Activated naive CD8-positive, alpha-beta T cell treated with anti-CD3 and anti-CD28 coated beads, Interleukin-2, amount 50 U/mL, for 16 hours (primary cell): ENCODE measurements at places on chromosomes 1 and 21.
A peak's percentile ranks its signal among the peaks of the same experiment; 100 is the strongest.

GRCh38 chr1:226654046-226654667, 84.9 kb downstream of the ITPKB start:
- no peak for DNase-seq

GRCh38 chr1:234722904-234723720, 113.1 kb upstream of the IRF2BP2 start:
- peak; percentile 58 for DNase-seq

GRCh38 chr1:22953740-22954141, 18.9 kb downstream of the LACTBL1 start:
- DNase-seq: no peak

GRCh38 chr1:206742719-206743383, 27.7 kb upstream of the IL19 start:
- DNase-seq: no peak

DNA sequence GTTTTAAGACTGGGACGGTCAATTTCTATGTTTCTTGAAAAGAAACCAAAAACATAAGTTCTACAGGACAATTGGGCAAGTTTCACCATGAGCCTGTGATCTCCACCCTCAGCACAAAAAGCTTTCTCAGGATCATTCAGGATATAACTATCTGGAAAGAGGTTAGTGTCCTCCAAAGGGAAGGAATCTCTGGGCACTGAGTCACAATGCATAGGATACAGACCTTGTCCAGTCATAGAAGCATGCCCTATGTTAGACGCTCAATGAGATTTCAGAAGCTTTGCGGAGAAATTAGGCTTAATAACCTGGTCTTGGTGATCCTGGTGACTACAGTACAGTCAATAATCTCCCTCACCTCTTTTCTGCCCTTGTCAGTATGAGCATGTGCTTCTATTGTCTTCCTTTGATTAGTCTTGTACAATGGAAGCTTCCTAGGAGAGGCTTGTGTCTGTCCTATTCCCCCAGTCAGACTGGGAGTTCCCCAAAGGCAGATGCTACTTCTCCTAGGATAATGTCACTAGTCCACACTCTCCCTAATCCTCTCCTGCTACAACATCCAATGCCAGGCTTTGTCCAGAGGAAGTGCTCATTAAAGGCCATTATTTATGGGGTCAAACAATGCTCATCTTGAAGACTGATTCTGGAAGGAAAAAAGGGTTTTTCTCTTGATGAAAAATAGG, 97.4 kb downstream of the KCNH1 start:
- no peak for DNase-seq

- DNase-seq: no peak
Observed at GRCh38 chr1:192580351-192580962, 4.9 kb downstream of the RGS1 start.

- no peak for DNase-seq
Observed at GRCh38 chr1:48619539-48619938, 147.5 kb upstream of the SPATA6 start.

DNA sequence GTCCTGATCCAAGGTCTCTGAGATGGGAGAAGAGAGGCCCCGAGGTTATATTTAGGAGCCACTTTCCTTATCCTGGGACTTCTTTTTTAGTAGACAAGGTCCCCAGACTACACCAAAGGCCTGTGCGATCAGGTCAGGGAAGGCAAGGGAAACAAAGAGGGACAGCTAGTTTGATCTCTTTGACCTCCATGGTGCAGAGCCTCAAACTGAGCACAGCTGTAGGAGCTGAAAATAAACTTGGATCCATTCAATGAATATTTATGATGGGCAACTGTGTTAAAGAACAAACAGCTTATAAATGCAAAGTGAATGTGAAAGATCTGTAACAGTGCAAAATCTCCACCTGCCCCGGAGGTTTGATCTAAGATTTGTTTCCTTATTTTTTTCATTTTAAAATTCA, 256.6 kb downstream of the DYRK1A start:
- DNase-seq: no peak

GRCh38 chr1:29971703-29972102, 735.4 kb downstream of the PTPRU start:
- no peak for DNase-seq

- no peak for DNase-seq
Observed at GRCh38 chr1:51847294-51847920, 31.1 kb downstream of the NRDC start.

DNA sequence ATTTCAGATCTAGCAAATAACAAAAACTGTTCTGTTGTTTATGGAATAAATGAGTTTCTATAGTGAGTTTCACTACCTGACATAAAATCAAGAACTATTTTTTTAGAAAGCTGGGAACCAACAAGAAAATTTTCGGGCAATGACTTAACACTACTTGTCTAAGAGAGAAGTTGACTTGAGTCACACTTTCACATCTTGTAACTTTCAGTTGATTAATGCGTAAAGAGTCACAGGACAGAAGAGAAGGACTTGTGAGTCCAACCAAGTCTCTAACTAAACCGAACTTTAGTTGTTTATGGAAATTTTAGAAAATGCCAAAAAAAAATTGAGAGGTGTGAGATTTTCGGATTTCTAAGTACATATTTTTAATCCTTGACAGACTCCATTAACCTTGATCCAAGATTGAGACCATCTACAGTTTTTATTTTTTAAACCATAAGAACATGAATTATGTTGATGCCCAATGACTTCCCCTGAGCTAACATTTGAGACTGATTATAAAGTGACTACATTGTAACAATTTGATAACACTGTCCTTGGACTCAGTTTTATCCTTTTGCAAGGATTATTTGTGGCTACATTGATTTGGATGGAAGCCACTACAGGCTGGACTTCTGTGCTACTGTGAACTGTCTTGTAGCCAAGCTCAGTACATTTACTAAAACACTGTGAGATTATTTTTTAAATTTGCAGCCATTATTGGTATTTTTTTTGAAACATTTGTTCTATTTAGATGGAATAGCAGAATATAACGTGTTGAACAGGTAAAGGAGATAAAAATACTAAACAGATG, 284.0 kb downstream of the PTPRC start:
- DNase-seq: no peak

GRCh38 chr1:12485231-12486058, 132.6 kb downstream of the DHRS3 start:
- DNase-seq: no peak

GRCh38 chr1:218938259-218938658, 235.4 kb upstream of the LYPLAL1 start:
- DNase-seq: no peak

GRCh38 chr1:151892190-151892589, 17.1 kb downstream of the THEM4 start:
- no peak for DNase-seq

DNA sequence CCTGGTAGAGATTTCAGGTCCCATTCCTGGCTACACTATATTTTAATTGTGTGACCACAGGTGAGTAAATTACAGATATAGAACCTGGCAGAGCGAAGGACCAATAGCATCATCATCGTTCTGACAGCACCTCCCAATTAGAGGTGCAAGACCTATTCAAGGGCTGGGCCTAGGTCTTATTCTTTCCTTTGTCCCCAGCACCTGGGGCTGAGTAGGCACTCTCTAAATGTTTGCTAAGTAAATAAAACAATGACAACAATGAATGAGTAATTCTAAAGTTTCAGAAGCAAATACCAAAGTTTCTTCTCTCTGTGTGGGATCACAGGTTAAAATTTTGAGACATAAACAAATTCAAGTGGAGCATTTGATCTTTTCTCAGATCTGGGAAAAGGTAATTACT, 32.7 kb downstream of the BEND5 start:
- no peak for DNase-seq

DNA sequence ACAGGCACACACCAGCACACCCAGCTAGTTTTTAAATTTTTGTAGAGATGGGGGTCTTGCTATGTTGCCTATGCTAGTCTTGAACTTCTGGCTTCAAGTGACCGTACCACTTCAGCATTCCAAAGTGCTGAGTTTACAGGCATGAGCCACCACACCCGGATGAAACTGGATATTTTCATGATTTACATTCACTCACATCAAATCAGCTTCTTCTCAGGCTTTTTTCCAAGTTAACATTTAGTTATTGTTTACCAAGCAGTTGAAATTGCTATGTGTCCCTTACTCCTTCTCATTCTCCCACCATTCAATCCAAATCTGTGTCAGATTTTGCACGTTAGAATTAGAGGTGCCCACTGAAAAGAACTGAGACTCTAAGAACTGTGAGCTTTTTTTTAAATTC, 18.4 kb downstream of the RIT1 start:
- no peak for DNase-seq

GRCh38 chr1:110464340-110464739, 13.4 kb downstream of the PROK1 start:
- no peak for DNase-seq

- no peak for DNase-seq
Observed at GRCh38 chr1:113307771-113308445, 82.4 kb upstream of the MAGI3 start.

DNA sequence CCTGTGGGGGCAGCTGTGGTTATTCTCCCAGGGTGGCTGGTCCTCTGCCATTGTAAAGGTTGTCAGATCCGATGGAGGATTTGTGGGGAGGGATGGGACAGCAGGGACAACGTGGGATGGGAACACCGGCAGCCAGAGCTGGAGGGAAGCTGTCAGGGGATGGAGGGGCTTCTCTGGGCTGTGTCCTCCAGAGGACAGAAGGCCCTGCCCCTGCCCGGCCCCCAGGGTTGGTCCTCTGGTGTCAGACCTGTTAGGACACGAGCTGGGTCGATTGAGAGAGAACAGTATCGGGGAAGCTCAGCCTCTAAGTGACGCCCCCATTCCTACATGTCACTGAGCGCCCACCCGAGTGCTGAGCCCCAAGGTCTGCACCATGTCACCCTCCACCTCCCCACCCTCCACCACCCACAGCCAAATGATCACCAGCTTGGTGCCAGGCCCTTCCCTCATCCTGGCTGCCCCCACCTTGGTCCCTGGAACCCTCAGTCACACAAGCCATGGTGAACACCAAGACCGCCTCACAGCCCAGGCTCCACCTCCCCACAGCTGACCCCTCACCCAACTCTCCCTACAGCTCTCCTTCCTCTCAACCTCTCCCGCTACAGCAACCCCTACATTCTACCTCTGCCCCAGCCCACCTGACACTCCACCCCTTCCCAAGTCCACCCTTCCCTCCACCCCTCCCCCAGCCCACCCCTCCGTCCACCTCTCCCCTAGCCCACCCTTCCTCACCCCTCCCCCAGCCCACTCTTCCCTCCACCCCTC, 244.4 kb downstream of the MATN1 start:
- DNase-seq: no peak

- no peak for DNase-seq
Observed at GRCh38 chr1:236393681-236394481, at the start of gene EDARADD. Gene EDARADD, plus strand, starts transcription at chr1:236394286. Its CDS starts 159 bp downstream, at chr1:236394445.

GRCh38 chr1:54459726-54460191, 53.6 kb upstream of the SSBP3 start:
- DNase-seq: no peak

DNA sequence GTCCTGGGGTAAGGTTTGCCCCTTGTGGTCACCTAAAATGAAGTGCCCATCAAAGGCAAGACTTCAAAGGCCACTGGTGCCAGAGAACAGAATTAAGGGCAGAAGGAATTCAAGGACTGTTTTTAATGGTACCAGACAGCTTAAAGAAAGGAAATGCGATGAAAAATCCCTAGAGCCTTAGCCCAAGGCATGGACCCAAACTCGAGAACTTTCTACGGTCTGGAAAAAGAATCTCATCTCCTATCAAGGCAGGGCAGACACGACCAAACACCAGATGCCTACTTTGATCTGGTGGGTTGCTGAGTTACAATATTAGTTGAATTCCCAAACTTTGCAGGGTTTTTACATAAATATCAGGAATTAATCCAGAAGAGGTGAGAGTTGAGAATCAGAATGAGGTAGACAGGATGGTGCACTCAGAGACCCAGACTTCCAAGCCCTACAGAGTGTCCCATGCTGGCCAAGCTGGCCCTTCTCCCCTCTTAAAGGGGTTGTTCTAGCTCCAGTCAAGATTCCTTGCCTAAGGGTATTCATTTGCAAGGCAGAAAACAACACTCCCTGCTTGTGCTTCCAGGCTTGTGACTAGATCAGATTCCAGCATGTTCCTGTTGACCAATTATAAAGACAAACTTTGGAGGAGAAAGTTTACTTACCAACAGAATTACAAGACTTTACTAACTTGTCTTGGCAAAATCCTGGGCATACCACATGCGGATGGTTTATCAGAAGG, 48.0 kb downstream of the EDN2 start:
- no peak for DNase-seq

GRCh38 chr1:66316464-66317247, 217.3 kb upstream of the SGIP1 start:
- DNase-seq: no peak

- DNase-seq: no peak
Observed at GRCh38 chr1:228210076-228210651, 2.3 kb downstream of the OBSCN start.

- DNase-seq: no peak
Observed at GRCh38 chr1:229037806-229038405, 233.0 kb upstream of the RAB4A start.

GRCh38 chr1:55289614-55290013, 74.5 kb upstream of the USP24 start:
- DNase-seq: no peak

DNA sequence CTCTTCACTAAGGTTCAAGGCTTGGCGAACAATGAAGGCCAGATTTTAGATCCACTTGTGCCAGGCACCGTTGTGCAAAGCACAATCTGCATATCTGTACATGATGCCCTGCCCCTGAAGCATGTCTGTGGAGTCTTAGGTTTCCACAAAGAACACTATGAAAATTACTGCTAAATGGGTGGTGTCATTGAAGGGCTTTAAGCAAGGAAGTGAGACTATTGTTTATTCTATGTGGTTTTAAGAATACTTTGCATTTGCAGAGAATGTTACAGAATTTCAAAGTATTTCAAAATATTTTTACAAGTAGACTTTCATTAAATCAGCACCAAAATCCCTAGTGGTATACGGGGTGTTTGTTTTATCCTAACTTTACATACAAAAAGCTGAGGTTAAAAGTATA, 8.8 kb downstream of the TSEN15 start:
- no peak for DNase-seq

- DNase-seq: no peak
Observed at GRCh38 chr1:243447844-243448243, 192.0 kb downstream of the SDCCAG8 start.

- DNase-seq: no peak
Observed at GRCh38 chr1:191675856-191676783, 482.1 kb upstream of the RGS18 start.

GRCh38 chr1:912740-913301, 10.9 kb upstream of the SAMD11 start:
- DNase-seq: no peak

GRCh38 chr1:10774615-10775310, 21.7 kb downstream of the CASZ1 start:
- DNase-seq: no peak

DNA sequence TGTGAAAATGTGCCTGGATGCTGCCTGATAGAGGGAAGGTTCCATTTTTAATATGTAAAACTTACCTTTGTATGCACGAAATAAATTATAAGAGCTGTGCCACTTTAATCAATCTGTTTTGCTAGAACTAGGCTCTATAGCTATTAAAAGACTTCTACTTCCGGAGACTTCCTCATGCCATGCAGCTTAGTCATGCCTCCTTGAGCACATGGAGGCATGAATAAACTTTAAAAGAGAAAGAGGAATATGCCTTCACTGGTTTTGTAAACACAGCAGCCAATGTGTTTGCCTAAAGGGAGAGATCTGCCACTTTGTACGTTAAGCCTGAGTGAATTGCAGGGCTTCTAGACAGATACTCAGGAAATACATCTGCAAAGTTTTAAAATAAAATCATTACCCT, 604.6 kb downstream of the LRRIQ3 start:
- no peak for DNase-seq
